GM12878 (cell line): ENCODE measurements at places on chromosomes 6 and 20. TPM values are rescaled to one million over a fixed set of nuclear protein-coding genes. Genes with fewer than 3 reads are reported as not detected.

The TSPYL4 gene
- polyA plus RNA-seq: 20.3 and 21.0 TPM in 2 replicates

The SOX12 gene
- polyA plus RNA-seq: 0.59 and 0.88 TPM in 2 replicates

The ANGPT4 gene
- 0.04 TPM in 1 of 2 replicates, not detected in the other for polyA plus RNA-seq

The KCNQ5 gene
- 3.8 and 3.9 TPM in 2 replicates for polyA plus RNA-seq

The SSTR4 gene
- not detected in 2 replicates for polyA plus RNA-seq

The COL19A1 gene
- polyA plus RNA-seq: 4.3 and 6.0 TPM in 2 replicates

The CCN6 gene
- 0.07 and 0.14 TPM in 2 replicates for polyA plus RNA-seq

The KHDRBS2 gene
- polyA plus RNA-seq: 0.06 TPM in 1 of 2 replicates, not detected in the other

The LAMP5 gene
- polyA plus RNA-seq: 0.10 and 0.26 TPM in 2 replicates

The SLC35D3 gene
- not detected in 2 replicates for polyA plus RNA-seq

The PAK1IP1 gene
- polyA plus RNA-seq: 71.0 and 74.1 TPM in 2 replicates

The ZNF831 gene
- polyA plus RNA-seq: 0.01 and 0.03 TPM in 2 replicates

The LY6G5B gene
- 8.2 and 10.5 TPM in 2 replicates for polyA plus RNA-seq

The CDYL gene
- polyA plus RNA-seq: 10.4 and 11.3 TPM in 2 replicates

The IMPG1 gene
- polyA plus RNA-seq: not detected in 2 replicates

The HLA-DPB1 gene
- 346 and 354 TPM in 2 replicates for polyA plus RNA-seq

The LPA gene
- 0.31 and 0.74 TPM in 2 replicates for polyA plus RNA-seq

The SAMD5 gene
- polyA plus RNA-seq: not detected in 2 replicates

The SNAP25 gene
- not detected in 2 replicates for polyA plus RNA-seq

The PI16 gene
- 0.07 TPM in 1 of 2 replicates, not detected in the other for polyA plus RNA-seq

The TPBG gene
- polyA plus RNA-seq: 0.66 and 0.82 TPM in 2 replicates

The SIRPB1 gene
- 9.2 and 12.2 TPM in 2 replicates for polyA plus RNA-seq

The TRAPPC3L gene
- polyA plus RNA-seq: not detected in 2 replicates

The WFDC12 gene
- not detected in 2 replicates for polyA plus RNA-seq

The RRAGD gene
- 5.6 and 6.8 TPM in 2 replicates for polyA plus RNA-seq

The STX11 gene
- 37.4 and 38.1 TPM in 2 replicates for polyA plus RNA-seq

The CST7 gene
- not detected in 2 replicates for polyA plus RNA-seq

The ERVFRD-1 gene
- polyA plus RNA-seq: 0.07 and 0.11 TPM in 2 replicates

The PCED1A gene
- 6.0 and 11.2 TPM in 2 replicates for polyA plus RNA-seq

The GCNT2 gene
- 7.9 and 12.7 TPM in 2 replicates for polyA plus RNA-seq

The SLC25A27 gene
- not detected in 2 replicates for polyA plus RNA-seq
